ENCODE measurements at places on chromosomes 6 and 20. TPM values are rescaled to one million over a fixed set of nuclear protein-coding genes. Genes with fewer than 3 reads are reported as not detected.

The UTRN gene
- 273 TPM for total RNA-seq

DNA sequence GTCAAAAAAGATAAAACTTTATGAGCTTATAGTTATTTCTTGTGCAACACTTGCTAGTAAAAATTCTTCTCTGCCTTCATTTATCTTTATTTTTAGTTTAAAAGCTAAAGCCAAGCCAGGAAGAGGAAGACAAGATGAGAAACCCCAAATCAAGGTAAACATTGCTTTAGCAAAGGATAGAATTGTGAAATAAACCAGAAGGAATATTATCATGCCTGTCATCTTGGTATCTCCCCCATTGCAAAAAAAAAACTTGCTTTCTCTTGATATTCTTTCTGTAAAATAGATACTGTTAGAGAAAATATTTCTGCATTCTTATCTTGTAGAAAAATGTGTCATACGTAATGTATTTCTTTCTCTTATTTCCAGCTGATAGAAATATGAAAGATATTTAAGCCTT lies 432.8 kb downstream of the GJA1 start:
- DNase-seq: no peak

DNA sequence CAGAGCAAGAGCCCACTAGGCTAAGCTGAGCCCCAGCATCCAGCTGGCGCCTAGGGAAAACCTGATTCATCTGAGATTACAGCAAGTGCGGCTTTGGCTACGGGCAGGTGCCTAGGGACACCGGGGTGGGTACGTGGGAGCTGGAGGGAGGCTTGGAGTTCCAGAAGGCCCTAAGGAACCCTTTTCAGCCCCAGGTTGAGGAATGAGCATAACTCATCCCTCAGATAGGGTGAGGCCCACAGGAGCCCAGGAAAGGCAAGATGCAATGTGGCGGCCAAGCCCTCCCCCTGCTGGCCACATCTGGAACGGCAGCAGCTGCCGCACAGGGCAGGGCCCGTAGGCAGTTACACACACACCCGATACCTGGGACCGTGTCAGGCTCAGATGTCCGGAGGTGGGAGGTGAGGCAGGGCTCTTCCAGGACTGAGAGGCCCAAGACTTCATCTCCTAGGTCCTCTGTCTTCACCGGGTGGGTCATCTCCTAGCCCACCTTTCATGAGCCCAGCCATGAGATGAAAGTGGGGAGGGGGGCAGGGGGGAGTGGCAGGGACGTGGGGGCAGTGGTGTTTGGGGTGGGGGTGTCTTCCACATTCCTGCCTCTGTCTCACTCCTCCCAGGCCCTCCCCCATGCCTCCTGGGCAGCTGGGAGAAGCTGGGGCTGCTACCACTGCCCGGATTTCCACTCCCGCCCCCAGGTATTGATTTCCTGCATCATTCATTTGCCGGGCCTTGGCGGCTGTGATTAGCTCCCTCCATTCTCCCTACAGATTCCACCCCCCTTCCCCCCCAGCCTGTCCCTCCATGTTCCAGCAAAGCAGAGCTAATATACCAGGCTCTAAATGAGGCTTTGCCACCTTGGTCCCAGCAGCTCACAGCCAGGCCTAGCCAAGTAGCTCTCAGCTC lies 5.5 kb downstream of the MDGA1 start:
- DNase-seq: peak; percentile 94

DNA sequence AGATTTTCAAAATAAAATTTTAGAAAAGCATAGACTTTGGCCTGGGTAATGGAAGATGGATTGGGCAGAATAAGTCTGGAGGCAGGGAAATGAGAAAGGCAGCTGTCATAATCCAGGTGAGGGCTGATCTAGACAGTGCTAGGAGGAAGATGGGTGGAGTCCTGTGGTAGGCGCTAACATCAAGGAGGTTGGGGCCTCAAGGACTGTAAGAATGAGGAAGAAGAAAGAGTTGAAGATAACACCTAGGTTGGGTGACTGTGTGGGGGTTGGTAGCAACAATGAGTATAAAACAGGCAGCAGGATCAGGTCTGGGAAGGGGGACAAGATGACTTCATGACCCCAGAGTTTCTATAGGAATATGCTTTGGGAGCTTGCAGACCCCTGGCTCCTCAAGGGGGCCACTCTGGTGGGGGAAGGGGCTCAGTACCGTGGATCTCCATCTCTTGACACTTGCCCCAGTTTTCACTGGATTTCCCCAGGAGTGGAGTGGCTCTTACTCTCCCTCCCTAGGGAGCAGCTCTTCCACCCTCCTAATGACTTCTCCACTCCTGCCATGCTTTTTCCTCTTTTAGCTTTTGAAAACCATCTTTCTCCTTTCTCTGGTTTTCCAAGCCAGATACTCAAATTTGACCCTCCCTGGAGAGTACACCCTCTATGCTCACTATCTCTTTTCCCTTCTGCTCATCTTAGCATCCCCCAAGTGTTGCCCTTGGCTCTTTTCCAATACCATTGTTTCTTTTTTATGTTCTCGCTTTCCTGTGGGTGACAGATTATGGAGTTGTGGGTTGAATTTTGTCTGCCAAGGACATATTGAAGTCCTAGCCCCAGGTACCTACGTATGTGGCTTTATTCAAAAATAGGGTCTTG lies 14.8 kb downstream of the TRIM31 start:
- no peak for DNase-seq

GRCh38 chr6:20746024-20746423 lies 211.8 kb downstream of the CDKAL1 start:
- DNase-seq: no peak

The SH3BGRL2 gene
- 9.4 TPM for total RNA-seq

- DNase-seq: no peak
Measured at GRCh38 chr6:93351222-93351621, 68.1 kb downstream of the EPHA7 start.

GRCh38 chr6:155014670-155015300 lies 19.7 kb downstream of the TIAM2 start:
- DNase-seq: no peak

DNA sequence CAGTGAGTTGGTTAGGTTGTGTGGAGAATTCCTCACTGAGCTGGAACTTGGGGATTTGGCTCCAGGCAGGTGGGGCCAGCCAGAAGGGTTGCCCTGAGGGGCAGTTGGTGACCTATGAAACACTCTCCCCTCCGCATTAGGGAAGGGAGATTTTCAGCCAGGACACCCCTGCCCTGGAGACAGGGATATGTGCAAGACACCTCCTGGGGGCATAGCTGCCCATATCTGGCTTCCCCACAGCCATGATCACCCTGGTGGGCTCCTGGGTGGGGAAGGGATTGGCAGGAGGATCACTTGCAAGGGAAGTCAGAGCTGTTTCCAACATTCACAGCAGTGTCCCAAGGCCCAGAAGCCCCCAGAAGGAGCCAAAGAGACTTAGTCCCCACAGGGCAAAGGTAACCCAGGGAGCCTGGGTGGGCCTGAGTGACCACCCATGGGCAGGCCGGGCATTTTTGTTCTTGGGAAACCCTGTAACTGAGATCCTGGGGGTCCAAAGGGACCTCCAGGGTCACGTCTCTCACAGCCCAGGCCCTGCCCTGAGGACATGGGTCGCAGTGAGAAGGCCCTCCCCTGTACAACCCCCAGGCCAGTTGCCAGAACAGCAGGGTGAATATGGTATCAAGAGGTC lies 145.8 kb downstream of the MRPL14 start:
- no peak for DNase-seq

GRCh38 chr20:63843778-63844177 lies 12.7 kb upstream of the ZBTB46 start:
- DNase-seq: peak; percentile 75

- no peak for DNase-seq
Measured at GRCh38 chr20:15619816-15620215, 953.4 kb downstream of the KIF16B start.

The VGLL2 gene
- not detected for total RNA-seq

DNA sequence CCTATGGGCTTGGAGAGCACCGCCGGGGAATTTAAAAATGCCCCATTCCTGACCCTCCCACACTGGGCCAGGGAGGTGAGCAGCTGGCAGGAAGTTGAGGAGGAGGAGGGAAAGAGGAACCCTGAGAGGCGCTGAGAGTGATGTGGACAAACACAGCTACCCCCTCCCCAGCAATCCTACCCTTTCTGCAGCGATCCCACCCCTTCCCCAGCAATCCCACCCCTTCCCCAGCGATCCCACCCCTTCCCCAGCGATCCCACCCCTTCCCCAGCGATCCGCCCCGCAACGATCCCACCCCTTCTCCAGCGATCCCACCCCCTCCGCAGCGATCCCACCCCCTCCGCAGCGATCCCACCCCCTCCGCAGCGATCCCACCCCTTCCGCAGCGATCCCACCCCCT lies 111.6 kb downstream of the SYCP2 start:
- DNase-seq: no peak

DNA sequence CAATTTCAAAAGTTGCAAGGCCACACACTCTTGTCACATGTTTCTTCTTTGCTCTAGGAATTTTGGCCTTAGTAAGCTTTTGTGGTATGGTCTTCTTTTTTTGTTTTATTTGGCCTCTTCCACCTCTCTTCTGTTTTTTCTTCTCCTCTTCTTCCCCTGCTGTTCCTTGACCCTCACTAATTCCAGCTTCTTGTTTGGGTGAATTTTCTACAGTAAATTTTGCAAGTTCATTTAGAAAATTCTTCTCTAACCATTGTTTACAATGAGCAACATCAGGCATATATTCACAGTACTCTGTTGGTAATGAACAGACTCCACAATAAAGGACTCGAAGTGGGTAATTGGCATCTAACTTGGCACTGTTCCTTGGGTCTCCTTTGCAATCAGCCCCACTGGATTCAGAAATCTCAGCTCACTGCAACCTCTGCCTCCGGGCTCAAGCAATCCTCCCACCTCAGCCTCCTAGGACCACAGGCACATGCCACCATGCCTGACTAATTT lies 5.0 kb downstream of the ASIP start:
- DNase-seq: no peak

DNA sequence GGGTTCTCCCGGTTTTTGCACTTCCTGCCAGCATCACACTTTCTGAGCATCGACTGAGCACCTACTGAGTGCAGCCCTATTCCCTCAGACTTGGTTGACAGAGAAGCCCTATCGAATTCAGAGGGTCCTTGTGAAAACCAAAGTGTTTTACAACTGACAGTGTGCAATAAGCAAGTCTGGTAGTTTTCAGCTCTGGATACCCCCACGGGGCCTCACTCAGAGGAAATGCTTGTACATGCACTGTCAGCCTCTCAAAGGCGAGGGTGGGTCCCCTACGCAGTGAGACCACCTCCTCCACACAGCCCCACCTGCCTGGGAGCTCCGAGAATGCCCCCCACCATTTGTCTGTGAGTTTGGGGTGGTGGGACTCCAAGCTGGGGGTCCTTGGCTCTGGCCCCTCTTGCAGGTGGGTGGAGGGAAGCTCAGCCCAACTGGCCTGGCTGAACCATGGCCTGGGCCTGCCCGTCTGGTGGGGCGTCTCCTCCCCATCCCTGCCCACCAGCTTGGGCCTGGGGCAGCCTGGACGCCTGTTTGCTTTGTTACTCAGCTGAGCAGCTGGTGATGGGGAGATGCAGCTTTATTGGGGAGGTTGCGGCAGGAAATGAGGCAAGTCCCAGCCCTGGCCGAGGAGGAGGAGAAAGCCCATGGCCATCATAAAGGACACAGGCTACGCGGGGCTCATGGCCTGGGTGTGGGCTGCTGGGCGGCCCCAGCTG lies 1.7 kb downstream of the SPDEF start:
- DNase-seq: no peak

DNA sequence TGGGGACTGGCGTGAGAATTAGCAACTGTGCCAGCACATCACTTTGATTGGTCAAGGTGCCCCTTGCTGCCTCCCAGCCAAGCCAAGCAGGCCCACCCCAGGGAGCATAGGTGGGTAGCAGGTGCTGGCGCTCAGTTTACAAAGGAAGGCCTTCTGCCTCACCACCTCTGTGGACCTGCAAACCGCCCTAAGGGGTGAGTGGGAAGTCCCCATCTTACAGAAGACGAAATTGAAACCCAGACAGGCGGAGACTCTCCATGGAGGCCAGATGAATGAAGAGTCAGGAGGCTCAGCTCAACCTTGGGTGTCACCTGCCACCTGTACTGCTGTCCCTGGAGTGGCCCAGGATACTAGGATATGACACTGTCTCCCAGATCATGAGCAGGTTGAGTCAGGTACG lies 21.5 kb upstream of the MAS1L start:
- DNase-seq: no peak

- DNase-seq: peak; percentile 95
Measured at GRCh38 chr6:166381733-166382499, 824 bp downstream of the MPC1 start.

The LIME1 gene
- total RNA-seq: 71.5 TPM

- DNase-seq: no peak
Measured at GRCh38 chr20:46709055-46709458, 392 bp upstream of the SLC2A10 start.

The AGPAT4 gene
- 8.8 TPM for total RNA-seq

DNA sequence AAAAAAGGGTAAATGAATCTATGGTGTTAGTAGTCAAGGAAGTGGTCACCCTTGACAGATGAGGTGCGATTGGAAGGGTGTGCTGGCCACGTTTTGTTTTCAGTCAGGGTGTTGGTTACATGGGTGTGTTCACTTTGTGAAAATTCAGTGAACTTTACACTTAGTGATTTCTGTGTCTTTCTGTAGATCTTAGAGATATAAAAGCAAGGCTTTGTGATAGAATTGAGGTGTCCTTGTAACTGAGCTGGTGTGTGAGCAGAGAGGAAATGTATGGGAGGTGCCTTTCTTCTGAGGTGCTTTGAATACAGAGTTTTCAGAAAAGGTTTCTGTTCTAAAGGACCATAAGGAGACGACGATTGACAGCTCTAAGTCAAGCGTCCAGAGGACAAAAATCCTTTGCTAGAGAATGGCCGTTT lies 90.5 kb downstream of the SAMD3 start:
- no peak for DNase-seq

- DNase-seq: no peak
Measured at GRCh38 chr6:27176523-27177484, 70.7 kb upstream of the PRSS16 start.

GRCh38 chr6:31041372-31041974 lies 31.2 kb downstream of the MUC22 start:
- DNase-seq: no peak

The CLDN20 gene
- total RNA-seq: not detected

GRCh38 chr20:15556869-15557268 lies 1016.4 kb downstream of the KIF16B start:
- no peak for DNase-seq

- no peak for DNase-seq
Measured at GRCh38 chr6:145783796-145784195, 30.8 kb downstream of the FBXO30 start.

- no peak for DNase-seq
Measured at GRCh38 chr20:33399924-33400323, 1.4 kb downstream of the CDK5RAP1 start.

The ABCF1 gene
- total RNA-seq: 32.8 TPM

DNA sequence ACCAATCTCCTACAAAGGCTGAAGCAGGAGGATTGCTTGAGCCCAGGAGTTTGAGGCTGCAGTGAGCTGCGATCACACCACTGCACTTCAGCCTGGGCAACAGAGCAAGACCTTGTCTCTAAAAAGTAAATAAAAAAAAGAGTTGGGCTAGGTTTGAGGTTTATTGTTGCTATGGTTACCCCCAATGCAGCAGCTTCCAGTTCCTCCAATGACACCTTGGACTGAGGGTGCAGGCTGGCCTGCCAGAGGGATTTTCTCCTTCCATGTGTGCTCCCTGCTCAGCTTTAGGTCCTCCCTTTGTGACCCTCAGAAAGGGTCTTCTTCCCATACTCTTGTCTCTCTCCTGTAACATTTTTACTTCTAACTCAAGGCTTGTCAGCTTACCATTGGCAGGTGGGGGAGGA lies 10.6 kb upstream of the TBC1D20 start:
- no peak for DNase-seq

Data from spleen (tissue), 13 donors.